ENCODE measurements at places on chromosomes 2 and 18. TPM values are rescaled to one million over a fixed set of nuclear protein-coding genes. Genes with fewer than 3 reads are reported as not detected.

PPP1R1C gene
- 2.2 TPM for total RNA-seq

SH3RF3 gene
- 8.4 TPM for total RNA-seq

ITGB6 gene
- 0.15 TPM for total RNA-seq

NIF3L1 gene
- total RNA-seq, result 25.2 TPM

CCDC178 gene
- 0.29 TPM for total RNA-seq

ANKRD53 gene
- 0.83 TPM for total RNA-seq

ZNF396 gene
- total RNA-seq, result 3.0 TPM

GAL3ST2 gene
- total RNA-seq, result not detected

ARHGAP15 gene
- total RNA-seq, result not detected

CXCR1 gene
- total RNA-seq, result not detected

Data from smooth muscle cell of trachea (primary cell).